ENCODE measurements at places on chromosomes 7 and 10. TPM values are rescaled to one million over a fixed set of nuclear protein-coding genes. Genes with fewer than 3 reads are reported as not detected.

- no peak for DNase-seq
Measured at GRCh38 chr7:107593025-107593410, 13.0 kb downstream of the BCAP29 start.

CLDN15 gene
- polyA plus RNA-seq: 7.4 TPM

GRCh38 chr7:128259131-128260061 lies 18.3 kb downstream of the LEP start:
- no peak for DNase-seq

C1QL3 gene
- polyA plus RNA-seq: 0.38 TPM

GRCh38 chr10:15461353-15462108 lies 90.4 kb upstream of the FAM171A1 start:
- no peak for DNase-seq

GRCh38 chr10:72505435-72505834 lies 120.4 kb downstream of the MICU1 start:
- no peak for DNase-seq

- DNase-seq: no peak
Measured at GRCh38 chr7:30308389-30308788, 24.0 kb downstream of the ZNRF2 start.

CEP55 gene
- 6.2 TPM for polyA plus RNA-seq

DNA sequence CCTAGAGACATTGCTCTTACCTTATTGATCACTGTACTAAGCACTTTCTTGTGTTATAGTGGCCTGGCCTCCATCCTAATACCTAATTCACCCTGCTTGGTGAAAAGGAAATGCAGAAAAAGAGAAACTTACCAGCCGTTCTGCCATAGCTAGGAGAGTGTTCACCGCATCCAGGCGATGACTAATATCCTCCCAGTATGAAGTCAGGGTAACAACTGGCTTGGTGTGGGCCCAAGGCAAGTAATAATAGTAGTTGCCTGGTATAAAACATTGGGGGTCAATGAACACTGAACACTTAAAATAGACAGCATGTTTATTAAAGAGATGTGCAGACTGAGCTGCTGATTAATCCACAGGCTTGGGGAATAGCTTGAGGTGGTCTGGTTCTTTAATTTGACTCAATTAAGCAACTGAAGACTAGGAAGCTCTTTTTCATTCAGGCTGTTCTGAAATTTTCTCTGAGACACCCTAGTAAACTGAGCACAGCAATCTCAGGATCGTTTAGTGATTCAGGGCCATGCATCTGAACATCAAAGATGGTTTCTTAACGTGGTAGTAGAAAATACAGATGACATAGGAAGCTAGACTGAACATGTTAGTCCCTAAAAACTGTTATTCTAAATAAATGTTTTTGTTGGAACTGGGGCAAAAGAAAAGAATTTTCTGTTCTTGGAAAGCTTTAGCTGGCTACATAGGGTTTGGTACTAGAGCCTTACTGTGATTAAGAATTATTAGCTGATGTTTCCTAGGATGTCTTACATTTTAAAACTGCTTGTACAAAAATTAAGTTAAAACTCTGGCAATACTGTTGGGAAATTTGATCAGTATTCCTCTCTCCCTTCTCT lies 102.2 kb downstream of the MYOF start:
- no peak for DNase-seq

- peak; percentile 50 for DNase-seq
Measured at GRCh38 chr7:105621617-105622016, 40.3 kb upstream of the EFCAB10 start.

MCM10 gene
- 3.9 TPM for polyA plus RNA-seq

Data from forelimb muscle (tissue), 1 donor.